ENCODE measurements at places on chromosomes 11 and 22.
A peak's percentile ranks its signal among the peaks of the same experiment; 100 is the strongest.

GRCh38 chr22:50261615-50262459, at the start of gene MAPK12:
MAPK12 (minus strand) TSS chr22:50261683; CDS start chr22:50261509, 174 bp downstream.
- no peak for DNase-seq

DNA sequence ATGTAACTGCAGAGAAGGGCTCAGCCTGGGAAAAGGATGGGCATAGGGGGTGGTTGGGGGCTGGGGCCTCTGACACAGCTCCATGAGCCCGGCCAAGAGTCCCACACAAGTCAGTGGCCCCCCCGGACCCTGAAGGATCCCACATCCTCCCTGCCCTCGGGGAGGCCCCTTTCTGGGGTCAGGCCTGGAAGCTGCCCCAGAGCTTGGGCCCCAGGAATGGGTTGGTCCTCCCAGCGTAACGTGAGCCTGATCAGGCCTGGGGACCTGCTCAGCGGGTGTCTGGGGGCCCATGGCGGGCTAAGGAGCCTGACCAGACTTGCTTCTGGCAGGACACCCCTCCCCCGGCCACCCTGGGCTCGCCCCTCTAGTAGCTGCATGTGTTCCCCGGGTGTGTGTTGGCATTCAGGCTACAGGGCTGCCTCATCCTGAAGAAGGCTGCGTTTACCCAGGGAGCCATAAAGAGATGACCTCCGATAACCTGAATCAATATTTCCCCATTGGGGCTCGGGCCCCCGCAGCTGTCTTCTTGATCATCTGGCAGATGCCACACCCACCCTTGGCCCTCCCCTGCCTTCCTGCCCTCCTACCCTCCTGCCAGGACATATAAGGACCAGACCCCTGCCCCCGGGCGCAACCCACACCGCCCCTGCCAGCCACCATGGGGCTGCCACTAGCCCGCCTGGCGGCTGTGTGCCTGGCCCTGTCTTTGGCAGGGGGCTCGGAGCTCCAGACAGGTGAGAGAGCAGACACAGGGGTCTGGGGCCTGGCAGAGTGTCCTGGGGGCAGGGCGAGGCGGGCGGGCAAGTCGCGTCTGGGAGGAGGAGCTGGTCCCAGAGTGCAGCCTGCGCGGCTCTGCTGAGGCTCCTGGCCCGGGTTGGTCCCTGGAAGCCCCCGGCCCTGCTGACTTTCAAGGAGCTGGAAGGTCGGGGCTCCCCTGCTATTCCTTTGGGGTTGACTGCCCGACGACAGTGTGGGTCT, at the start of gene MUC2:
TSS of gene MUC2 (plus strand) at position 631 of the 978 bp plus-strand sequence.
- peak; percentile 64 for DNase-seq

DNA sequence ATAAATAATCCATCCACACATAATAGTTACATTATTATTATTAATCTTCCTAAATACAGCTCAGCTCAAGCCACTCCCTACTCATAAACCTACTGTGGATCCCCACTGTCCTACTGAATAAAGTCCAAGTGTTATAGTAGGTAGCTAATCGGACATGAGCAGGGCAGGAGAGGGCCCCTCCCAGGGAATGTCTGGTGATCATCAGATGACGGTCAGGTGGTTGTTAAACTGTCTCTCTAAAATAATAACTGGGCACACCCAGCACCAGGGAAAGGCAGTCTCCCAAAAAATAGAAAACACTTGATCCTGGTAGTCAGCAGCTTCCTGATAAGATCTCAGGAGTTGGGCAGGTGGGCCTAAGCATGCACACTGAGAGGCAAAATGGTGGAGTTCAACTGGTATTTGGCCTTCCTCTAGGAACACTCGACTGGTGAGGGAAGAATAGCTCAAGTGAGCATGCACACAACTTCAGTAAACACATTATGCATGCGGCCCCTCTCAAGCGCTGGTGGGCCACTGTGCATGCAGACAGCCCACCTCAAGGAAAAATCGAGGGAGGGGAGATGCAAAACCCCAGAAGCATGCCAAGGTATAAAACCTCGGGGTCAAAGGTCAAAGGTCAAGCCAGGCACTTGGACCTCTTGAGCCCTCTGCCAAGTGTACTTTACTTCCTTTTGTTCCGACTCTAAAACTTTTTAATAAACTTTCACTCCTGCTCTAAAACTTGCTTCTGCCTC, 65.0 kb downstream of the LRRC32 start:
- DNase-seq: no peak

GRCh38 chr11:44351898-44352498, 42.1 kb upstream of the ALX4 start:
- DNase-seq: no peak

GRCh38 chr11:14315130-14315529, 43.9 kb downstream of the RRAS2 start:
- DNase-seq: no peak

DNA sequence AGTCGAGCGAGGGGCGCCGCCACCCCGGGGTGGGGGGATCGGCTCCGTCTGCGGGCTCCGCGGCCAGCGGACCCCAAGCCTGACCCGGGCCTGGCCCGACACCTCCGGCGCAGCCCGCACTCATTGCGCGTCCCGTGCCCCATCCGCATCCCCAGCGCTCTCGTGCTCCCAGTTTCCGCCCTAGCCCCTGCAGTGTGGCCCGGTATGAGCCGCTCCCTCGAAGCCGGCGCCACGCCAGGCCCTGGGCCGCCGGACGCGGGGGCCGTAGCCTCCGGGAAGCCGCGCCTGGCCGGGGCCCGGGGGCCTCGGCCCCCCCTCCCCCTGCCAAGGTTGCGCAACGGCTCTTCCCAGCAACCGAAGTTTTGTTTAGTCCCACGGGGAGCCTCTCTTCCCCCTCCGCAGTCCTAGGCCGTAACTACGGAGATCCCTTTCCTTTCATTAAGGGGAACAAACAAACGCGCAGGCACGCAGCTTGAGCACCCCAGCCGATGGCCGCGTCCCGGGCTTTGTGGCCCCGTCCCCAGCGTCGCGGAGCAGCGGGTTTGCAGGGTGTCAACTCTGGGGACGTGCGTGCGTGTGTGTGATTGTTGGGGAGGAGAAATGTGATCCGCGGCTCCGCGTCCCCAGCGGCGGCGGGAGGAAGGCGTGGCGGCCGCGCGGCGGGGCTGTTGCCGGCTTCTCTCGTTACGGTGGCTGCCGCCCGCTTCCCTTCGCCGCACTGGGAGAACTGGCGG, 883 bp downstream of the HIPK3 start:
- peak; percentile 96 for DNase-seq

DNA sequence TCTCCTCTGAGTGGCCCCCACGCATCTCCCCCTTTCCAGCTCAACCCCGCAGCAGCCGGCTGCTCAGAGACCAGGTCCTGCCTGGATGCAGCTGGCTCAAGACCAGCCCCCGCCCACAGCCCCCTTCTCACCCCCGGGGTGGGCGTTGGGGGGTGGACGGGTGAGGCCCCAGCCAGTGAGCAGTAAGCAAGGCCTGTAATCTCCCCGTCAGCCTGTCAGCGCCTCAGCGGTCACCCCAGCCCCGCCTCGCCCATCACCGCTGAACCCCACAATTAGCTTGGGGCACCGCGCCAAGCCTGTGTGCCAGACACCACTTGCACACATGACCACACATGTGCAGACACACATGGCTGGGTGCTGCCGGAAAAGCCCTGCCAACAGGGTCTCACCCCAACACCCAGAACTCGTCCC, 5.9 kb downstream of the PLXNB2 start:
- DNase-seq: no peak

GRCh38 chr11:115869780-115870431, 365.7 kb upstream of the CADM1 start:
- no peak for DNase-seq

GRCh38 chr11:13338427-13339069, 61.0 kb downstream of the BMAL1 start:
- DNase-seq: no peak

DNA sequence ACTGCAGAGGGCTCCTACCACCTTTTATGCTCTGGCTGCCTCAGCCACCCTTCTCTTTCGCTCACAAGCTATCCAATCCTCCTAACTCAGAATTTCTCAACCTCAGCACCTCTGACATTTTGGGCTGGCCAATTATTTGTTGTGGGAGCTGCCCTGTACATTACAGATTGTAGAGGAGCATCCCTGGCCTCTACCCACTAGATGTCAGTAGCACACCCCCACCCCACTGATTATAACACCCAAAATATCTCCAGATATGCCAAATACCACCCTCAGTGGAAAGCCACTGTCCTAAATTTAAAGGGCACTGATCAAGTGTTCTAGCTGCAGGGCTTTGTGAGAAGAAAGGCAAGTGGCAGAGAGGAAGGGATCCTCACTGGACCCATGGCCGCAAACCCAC, 443.1 kb downstream of the SOX6 start:
- DNase-seq: no peak

DNA sequence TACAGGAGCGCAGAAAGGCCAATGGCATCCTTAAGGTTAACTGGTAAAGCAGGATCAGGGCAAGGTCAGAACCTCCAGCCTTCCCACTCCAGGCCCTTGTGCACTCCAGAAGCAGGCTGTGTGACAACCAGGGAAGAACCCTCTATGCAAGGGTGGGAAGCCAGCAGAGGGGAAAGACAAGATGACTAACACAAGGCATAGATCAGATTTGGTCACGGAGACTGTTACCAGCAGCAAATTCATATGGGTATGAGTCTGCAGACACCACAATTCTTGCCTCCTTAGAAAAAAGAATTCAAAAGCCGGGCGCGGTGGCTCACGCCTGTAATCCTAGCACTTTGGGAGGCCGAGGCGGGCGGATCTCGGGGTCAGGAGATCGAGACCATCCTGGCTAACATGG, 39.8 kb upstream of the MTNR1B start:
- no peak for DNase-seq

- DNase-seq: no peak
Measured at GRCh38 chr11:109795234-109795633, 298.0 kb upstream of the ZC3H12C start.

- peak; percentile 67 for DNase-seq
Measured at GRCh38 chr22:35154937-35155387, 89.0 kb downstream of the ISX start.

DNA sequence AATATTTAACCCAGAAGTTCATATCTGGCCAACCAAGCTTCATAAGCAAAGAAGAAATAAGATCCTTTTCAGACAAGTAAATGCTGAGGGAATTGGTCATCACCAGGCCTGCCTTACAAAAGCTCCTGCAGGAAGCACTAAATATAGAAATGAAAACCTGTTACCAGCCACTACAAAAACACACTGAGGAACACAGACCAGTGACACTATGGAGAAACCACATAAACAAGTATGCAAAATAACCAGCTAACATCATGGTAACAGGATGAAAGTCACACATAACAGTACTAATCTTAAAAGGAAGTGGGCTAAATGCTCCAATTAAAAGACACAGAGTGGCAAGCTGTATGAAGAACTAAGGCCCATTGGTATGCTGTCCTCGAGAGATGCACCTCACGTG, 311.4 kb downstream of the DYNC2H1 start:
- DNase-seq: no peak

DNA sequence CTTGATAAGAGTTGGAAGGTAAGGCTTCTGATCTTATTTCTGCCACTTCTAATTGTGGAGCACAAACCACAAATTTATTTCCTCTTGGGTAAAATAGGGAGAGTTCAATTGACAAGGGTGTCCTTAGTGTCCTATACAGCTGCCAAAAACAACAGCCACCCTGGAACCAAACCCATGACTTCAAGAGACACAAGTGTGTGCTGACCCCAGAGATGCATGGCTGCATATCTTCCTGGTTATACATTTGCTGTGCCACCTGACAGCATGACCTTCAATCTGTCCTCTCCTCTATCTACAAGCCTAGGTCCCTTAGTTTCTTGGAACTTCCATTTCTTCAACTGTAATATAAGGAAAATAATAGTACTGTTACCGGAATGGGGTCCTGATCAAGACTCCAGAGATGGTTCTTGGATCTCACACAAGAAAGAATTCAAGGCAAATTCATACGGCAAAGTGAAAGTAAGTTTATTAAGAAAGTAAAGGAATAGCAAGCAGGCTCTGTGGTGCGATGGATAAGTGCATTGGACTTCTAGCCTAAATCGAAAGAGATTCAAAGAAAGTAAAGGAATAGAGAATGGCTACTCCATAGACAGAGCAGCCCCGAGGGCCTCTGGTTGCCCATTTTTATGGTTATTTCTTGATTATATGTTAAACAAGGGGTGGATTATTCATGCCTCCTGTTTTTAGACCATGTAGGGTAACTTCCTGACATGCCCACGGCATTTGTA, 15.5 kb upstream of the TMEM123 start:
- DNase-seq: no peak
